ENCODE measurements at places on chromosomes 7 and 10.

DNA sequence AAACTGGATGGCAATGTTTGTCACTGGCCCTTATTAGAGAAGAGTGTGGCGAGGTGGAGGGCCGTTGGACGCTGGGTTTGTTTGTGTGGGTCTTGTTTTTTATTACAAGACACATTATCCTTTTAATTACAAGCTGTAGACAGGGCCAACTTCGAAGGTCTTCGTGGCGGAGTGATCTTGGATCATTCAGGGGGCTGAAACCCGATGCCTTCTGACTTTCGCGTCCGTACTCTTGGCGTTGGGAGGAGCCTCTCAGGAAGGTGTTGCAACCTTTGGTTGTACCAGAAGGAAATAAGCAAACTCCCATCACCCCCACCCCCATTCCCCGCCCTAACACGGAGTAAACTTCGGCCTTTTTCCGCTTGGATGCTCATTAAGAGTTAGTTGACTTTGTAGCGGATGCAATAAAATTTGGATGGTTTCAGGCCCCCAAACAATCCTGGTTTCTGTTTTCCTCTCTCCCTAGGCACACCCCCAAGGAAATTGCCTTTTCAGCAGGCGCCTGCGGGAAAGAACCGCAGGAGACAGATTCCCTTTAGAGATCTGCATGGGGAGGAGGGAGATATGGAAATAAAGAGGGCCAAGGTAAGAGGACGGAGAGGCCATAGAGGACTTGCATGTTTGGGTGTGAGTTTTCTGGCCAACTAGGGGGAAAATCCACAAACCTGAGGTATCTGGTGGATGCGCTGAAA, 294.5 kb upstream of the NFE2L3 start:
- peak; percentile 74 for DNase-seq

- no peak for DNase-seq
Measured at GRCh38 chr10:15316871-15317464, 54.1 kb downstream of the FAM171A1 start.

DNA sequence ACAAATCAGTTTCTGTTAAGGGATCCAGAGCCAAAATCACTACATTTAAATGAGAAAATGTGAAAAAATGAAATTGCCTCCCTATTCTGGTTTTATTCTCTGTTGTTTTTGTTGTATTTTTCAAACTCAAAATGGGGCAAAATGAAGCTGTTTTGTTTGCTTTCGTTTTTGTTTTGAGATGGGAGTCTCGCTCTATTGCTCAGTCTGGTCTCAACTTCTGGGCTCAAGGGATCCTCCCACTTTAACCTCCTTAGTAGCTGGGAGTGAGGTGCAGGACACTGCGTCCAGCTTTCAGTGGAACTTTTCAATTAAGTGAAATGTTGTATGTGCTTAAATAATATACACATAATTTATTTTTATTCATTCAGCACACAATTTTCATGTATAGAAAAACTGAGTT, 205.0 kb downstream of the SORCS1 start:
- no peak for DNase-seq

GRCh38 chr7:118085000-118085399, 99.0 kb upstream of the LSM8 start:
- DNase-seq: no peak

DNA sequence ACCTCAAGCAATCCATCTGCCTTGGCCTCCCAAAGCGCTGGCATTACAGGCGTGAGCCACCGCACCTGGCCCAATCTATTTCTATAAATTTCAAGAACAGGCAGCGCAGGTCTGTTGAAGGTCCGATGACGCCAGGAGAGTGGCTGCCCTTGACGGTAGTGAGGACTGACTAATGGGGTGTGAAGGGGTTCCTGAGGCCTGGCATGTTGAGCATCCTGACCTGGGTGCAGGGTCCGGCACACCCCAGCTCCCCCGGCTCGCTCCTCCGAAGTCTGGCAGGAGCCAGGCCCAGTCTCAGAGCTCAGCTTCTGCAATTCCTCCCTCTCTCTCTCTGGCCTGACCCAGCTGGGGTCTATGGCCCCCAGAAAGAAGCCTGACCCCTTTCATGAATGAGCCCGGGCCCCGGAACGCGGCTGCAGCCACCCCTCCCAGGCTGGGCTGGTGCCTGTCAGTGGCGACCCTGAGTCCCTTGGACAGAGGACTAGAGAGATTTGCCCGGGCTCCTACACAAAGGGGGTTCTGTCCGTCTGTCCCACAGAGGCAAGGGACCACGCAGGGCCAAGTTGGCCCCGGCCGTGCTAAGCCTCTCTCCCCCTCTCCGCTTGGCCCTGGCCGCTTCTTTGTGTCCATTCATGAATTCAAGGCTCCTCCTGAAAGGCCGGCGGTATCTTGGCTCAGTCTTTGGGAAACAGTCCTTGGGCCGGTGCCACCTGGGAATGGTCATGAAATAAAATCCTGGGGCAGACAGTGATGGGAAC, 18.8 kb downstream of the MMD2 start:
- no peak for DNase-seq
